Stimulated activated CD8-positive, alpha-beta memory T cell treated with anti-CD3 and anti-CD28 coated beads, Interleukin-7, amount 100 ng/mL, for 24 hours (primary cell): ENCODE measurements at places on chromosomes 16 and 17.

GRCh38 chr17:64466019-64466735 is 17.3 kb downstream of the MILR1 start:
- no peak for DNase-seq

DNA sequence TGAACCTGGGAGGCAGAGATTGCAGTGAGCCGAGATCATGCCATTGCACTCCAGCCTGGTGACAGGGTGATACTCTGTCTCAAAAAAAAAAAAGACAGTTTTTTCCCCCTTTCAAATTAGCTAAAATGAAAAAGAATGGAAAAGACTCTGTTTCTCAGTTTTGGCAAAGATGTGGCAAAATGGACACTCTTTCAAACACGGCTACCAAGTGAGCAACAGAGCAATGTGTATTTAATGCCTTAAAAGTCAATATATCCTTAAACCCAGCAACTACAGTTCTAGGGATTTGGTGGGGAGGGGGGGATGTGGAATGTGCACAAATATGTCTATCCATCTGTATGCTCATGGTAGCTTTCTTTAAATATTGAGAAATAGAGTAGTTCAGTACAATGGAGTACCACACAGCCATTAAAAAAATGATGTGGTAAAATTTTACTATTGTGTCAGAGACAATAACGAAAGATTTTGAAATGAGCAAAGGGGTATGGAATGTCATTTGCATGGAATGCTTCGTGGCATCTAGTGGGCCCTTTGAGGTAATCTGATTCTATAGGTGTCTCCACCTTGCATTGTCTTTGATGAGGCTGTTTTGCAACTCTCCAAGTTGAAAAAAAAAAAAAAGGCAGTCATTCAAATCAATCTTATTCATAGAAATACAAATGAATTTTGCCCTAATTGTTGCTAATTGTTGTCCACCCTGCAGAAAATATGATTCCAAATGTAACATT is 108.1 kb downstream of the AXIN2 start:
- DNase-seq = no peak

- DNase-seq = no peak
These were observed 5.4 kb upstream of the PRR35 start for GRCh38 chr16:554640-555365.

- no peak for DNase-seq
These were observed 1.8 kb upstream of the PCGF2 start for GRCh38 chr17:38750044-38750311.

DNA sequence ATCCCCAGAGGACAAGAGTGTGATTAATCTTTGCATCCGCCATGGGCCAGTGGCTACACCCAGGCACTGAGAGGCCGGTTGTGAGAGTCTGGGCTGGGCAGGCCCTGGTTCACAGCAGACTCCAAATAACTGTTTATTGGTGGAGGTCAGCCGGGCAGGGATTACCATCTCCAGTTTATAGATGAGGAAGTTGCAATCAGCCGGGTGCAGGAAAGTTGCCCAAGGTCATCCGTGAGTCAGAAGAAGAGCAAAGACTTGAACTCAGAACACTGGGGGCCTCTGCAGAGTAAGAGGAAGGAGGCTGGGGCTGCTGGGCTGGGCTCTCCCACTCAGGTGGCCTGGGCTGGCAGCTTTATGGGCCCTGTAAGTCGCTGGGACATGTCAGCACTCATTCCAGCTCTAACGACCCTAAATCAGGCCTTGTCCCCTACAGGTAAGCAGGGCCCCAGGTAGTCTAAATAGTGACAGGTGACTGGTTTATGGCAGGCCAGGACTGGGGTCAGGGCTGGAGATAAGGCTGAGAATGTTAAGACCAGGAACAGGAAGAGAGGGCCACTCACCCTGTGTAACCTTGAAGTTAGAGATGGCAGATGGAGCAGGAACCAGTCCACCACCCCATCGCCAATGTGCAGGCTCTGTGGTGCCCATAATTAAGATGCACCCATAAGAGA is 2.1 kb upstream of the CA4 start:
- no peak for DNase-seq

GRCh38 chr17:43578699-43579565 is 32.8 kb upstream of the ETV4 start:
- DNase-seq = no peak

DNA sequence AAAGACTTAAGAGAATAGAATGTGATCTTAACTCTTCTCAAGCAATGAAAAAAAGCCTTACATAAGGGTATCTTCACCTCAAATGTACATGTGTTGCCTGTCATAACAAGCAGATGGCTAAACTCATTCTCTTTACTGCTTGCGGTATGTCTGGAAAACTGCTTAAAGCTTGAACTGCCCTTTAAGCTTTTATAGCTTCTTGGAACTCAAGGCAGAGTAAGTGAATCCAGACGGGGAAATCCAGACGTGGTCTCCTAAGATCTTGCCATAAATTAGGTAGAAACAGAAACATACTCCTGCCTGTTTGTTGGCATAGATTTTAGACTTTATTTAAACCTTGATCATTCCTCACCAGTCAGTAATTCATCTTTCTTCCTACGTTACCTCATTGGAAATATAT is 19.6 kb downstream of the CLUAP1 start:
- no peak for DNase-seq

DNA sequence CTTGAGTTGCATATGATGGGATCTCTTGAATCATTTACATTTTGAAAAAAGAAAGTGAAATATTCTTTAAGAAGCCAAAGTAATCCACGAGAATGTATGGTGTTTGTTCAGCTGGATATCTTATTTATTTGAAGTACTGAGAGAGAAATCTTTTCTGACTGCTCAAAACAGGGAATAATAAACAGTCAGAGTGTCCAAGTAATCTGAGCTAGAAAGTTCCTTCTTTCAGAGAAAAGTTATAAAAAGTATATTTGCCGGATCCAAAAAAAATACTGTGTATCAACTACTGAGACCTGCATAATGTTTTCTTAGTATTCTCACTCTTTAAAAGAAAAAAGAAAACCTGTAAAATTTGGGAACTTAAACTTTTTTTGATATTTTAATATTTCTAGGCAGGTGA is 350.8 kb downstream of the WWOX start:
- DNase-seq = no peak

- DNase-seq = no peak
These were observed 52.9 kb downstream of the TTC19 start for GRCh38 chr17:16052486-16052885.

GRCh38 chr17:68771867-68772515 is 170.8 kb upstream of the FAM20A start:
- no peak for DNase-seq

GRCh38 chr16:24319126-24319814 is 63.1 kb downstream of the CACNG3 start:
- DNase-seq = no peak

DNA sequence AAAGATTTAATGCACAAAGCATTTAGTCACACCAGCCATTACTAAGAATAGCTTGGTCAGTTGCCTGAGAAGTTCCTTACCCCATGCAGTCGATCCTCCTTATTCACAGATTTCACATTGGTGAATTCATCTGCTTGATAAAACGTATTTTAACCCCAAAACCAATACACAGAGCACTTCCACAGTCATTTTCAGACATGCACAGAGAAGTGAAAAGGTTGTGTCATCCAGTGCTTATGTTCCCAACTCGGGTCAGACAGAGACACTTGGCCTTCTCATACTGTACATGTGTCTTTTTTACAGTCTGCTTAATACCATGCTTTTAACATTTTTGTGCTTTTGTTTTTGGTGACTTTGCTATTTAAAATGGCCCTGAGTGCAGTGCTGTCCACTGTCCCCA is 219.7 kb downstream of the SPECC1 start:
- DNase-seq = no peak

- no peak for DNase-seq
These were observed 4.0 kb downstream of the VAT1 start for GRCh38 chr17:43018008-43018853.

- no peak for DNase-seq
These were observed 21.0 kb downstream of the ACE start for GRCh38 chr17:63497708-63498483.

DNA sequence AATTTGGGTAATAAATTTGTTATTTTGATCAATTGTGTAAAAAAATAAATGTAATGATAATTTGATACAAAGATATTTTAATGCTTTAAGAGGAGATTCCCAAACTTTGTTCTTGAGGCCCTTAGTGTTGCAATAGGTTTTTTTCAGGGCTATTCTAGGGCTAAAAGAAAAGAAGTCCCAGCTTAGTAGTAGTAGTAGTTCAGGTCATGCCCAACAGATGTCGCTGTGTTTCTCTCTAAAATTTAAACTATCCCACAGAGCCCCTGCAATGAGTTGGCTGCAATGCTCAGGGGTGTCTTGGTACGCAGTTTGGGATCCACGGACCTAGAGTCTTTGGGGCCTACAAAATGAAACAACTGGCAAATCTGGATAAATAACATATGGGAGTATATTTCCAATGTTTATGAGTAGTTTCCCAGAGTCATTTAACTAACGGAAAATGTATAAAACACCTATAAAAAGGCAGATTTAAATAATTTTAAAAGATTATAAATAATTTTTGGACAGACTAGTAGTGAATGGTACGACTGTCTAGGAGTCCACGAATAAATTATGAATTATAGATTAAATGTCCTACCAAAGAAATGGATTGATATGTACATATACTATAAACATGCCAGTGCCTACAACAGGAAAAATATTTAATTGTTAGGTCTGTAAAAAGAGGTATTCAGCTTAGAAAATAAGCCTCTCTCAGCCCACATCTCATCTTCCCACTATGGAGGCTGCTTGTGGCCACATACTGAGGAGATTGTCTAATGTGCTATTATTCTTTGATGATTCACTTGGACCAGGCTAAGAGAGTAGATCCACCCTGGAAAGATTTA is 228.5 kb upstream of the PMFBP1 start:
- DNase-seq = no peak

GRCh38 chr17:31134576-31134975 is 39.8 kb downstream of the NF1 start:
- no peak for DNase-seq

- no peak for DNase-seq
These were observed 180.1 kb downstream of the PARN start for GRCh38 chr16:14449790-14450480.

DNA sequence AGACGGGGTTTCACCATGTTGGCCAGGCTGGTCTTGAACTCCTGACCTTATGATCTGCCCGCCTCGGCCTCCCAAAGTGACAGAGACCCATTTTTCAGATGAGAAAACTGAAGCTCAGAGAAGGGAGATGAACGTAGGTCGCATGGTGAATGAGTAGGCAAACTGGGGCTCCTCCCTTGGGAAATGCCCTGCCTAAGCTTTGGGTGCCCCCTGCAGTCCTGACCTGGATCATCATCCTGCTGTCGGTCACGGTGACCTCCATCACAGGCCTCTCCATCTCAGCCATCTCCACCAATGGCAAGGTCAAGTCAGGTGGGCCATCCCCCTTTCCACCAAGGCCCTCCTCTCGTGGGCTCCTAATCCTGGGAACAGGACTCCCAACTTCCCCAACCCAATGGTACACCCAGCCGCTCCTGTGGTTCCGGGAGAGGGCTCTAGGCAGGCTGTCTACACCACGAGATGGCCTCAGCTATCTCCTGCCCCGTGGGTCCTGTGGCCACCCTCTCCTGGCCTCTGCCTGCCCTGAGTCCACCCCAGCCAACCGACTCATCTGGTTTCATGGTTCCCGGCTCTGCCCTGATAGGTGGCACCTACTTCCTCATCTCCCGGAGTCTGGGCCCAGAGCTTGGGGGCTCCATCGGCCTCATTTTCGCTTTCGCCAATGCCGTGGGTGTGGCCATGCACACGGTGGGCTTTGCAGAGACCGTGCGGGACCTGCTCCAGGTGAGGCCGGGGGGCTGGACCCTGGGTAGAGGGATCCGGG is 4.7 kb downstream of the SLC12A3 start:
- DNase-seq = no peak

DNA sequence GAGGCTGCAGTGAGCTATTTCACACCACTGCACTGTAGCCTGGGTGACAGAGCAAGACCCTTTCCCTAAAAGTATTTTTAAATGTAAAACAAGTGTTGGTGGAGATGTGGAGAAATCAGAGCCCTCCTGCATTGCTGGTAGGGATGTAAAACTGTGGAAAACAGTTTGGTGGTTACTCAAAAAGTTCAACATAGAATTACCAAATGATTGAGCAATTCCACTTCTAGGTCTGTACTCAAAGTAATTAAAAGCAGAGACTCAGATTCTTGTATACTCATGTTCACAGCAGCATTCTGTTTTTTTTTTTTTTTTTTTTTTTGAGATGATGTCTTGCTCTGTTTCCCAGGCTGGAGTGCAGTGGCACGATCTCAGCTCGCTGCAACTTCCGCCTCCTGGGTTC is 141.8 kb downstream of the PITPNC1 start:
- no peak for DNase-seq

DNA sequence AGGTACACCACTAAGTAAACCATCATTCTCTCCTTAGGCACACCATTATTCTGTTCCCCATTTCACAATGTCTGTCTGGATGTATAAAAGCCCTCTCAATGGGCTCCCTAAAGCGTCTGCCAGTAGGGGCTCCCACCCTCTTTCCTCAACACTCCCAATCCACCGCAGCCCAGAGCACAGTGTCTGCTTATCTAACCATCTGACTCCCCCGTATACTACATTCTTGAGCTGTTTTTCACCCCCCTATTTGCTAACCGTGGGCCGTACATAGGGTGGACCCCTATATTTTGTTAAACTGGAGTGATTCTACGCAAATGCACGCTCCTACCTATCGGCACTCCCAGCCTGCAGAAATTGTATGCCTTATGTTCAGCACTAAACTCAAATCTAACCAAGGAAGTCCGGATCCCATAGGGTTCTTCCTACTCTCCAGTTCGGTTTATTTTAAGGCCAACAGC is 685 bp upstream of the PSMD3 start:
- DNase-seq = no peak

DNA sequence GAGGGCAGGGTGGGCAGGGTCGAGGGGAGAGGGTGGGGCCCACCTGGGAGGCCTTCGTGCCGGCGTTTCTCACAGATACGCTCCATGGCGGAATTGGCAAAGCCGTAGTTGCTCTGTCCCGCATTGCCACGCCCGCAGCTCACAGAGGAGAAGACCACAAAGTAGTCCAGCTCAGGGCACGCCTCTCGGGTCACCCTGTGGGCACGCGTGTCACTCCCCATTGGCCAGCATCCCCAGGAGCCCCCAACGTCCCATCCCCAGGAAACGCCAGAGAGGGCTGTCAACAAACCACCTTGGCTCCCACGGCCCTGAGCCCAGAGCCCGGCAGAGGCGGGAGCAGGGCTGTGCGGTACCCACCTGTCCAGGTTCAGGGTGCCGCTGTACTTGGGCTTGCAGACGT is 16.1 kb downstream of the FASN start:
- DNase-seq = no peak

- DNase-seq = no peak
These were observed 15.7 kb downstream of the CCDC42 start for GRCh38 chr17:8728971-8729370.

- no peak for DNase-seq
These were observed 21.5 kb downstream of the GFOD2 start for GRCh38 chr16:67697422-67698185.

- DNase-seq = no peak
These were observed 751 bp upstream of the DOC2B start for GRCh38 chr17:182050-182751.

GRCh38 chr16:5056352-5056751 is 9.4 kb downstream of the C16orf89 start:
- peak; percentile 8 for DNase-seq

GRCh38 chr17:78658281-78658785 is 81.1 kb upstream of the DNAH17 start:
- no peak for DNase-seq
